ENCODE measurements at places on chromosomes 16 and 17.

DNA sequence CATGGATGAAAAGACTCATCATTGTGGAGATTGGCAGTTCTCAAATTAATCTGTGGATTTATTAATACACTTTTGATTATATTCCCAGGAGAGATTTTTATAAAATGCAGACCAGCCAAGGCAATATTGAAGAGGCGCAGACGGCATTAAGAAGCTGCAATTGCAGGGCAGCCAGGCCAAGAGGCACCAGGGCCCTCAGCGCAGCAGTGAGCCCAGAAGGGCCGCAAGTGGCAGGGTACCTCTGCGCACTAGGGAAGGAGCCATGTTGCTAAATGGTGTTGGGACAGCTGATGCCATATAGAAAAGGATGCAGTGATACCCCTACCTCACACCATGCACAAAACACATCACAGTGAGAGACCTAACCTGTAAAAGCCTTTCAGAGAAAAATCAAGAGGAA lies 36.6 kb upstream of the CHMP6 start:
- DNase-seq = no peak

- no peak for DNase-seq
Observed at GRCh38 chr17:40607641-40608040, 40.0 kb downstream of the SMARCE1 start.

DNA sequence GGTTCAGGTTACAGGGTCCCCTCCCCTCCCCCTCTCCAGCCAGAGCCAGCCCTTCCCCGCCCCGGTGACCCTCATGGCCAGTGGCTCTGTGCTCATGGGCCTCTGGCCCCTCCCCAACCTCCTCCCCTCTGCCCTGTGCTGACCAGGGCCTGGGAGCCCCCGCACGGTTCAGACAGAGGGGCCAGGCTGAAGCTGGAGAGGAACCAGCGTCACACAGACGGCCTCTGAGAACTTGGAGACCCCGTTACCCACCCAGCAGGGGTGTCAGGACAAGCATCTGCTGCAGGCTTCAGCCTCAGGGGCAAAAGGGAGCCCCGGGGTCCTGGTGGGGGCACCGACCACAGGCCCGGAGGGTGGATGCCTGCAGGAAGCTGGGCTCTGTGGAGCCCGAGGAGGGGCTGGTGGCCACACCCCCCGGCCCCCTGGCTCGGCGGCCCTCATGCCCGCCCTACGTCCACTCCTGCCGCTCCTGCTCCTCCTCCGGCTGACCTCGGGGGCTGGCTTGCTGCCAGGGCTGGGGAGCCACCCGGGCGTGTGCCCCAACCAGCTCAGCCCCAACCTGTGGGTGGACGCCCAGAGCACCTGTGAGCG lies at the start of gene WFIKKN1:
WFIKKN1 (plus strand) TSS at position 171 of the 591 bp plus-strand sequence; CDS start at position 440, 269 bp downstream.
- DNase-seq = no peak

DNA sequence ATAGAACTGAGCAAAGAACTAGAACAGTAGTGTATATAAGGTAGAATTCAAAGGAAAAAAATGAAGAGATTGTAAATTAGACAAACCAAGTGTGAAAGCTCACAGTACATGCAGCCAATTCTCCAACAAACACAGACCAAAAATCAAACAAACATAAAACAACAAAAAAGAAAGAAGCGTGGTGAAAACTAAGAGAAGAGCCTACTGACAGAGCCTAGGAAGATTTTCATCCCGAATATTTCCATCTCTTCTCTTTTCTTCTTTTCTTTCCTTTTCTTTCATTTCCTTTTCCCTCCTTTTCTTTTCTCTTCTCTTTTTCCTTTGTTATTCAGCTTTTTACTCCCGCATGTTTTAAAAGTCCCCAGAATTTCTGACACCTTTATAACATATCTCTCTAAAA lies 1103.6 kb downstream of the CDH8 start:
- DNase-seq = no peak

GRCh38 chr17:14760212-14760611 lies 459.3 kb downstream of the HS3ST3B1 start:
- no peak for DNase-seq

GRCh38 chr17:14297161-14297851 lies 3.6 kb upstream of the HS3ST3B1 start:
- no peak for DNase-seq

DNA sequence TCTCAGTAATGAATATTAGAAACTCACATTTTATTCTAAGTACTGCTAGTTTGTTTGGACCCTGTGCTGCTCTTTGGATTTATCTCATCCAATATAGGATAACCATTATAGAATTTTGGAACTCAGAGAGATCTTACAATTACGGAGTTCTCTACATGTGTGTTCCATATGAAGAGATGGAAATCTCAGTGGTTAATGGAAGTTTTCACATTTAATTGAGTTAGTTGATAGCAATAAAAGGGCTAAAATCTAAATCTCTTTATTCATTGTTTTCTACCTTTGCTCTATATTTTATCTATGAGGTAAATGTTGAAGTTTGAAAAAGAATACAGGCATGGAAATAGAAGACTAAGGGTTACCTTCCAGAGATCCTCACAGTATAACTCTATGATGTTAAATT lies 558.0 kb upstream of the KIF2B start:
- DNase-seq = no peak

- no peak for DNase-seq
Observed at GRCh38 chr17:80352216-80352895, 62.6 kb upstream of the ENDOV start.

DNA sequence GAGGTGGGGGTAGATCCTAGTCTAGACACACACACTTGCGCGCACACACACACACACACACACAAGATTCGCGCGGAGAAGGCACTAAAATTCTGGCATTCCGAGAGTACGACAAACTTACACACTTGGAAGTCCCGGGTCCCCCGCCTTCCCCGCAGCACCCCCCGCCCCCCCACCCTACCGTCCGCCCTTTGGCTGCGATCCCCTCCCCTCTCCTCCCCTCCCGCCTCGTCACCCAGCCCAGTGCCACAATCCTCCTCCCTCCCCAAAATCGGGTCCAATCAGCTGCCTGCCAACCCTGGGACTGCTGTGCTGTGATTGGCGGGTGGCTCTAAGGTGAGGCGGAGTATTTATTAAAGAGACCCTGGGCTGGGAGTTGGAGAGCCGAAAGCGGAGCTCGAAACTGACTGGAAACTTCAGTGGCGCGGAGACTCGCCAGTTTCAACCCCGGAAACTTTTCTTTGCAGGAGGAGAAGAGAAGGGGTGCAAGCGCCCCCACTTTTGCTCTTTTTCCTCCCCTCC lies at the start of gene SOX9:
SOX9 (plus strand) TSS at position 379 of the 522 bp plus-strand sequence. CDS start 372 bp downstream, outside the sequence.
- DNase-seq = no peak

DNA sequence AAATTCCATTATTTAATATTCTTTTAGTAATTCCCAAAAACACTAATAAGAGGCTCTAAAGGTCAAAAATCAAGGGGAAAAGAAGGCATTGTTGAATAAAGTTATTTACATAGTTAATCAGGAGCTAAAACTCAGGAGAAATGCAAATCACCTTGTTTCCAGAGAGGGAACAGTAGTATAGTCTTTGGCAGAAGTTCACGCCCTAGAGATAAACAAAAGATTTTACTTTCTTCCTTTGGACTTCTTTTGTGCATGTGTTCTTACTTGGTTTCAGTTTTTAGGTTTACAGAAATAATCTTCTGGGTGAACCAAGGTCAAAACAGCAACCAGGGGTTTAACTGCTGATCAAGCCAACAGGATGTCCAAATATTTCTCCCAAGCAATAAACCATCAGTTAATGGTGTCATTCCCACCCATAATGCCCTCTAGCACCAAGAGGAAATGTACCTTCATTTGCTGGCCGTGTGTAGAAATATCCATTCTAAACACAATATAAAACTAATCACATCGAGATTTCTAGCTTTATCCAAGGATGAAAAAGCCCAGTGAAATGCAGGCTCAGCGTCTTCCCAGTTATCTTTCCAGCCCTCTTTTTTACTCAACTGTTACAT lies 518.8 kb upstream of the SOX9 start:
- DNase-seq = no peak

DNA sequence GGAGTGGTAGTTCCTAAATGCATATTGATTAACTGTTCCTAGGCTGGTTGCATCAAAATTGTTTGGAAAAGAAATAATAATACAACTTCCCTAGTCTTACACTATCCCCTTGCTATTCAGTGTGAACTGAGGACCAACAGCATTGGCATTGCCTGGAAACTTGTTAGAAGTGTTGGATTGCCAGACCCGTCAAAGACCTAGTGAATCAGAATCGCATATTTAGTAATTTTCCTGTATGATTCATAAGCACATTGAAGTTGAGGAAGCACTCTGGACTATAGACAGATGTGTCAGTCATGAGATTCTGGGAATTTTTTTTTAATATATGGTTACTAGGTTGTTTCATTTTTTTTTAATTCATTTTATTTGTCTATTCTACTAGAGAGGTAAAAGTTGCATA lies 34.7 kb upstream of the KCNJ16 start:
- peak; percentile 73 for DNase-seq

- DNase-seq = no peak
Observed at GRCh38 chr16:46739934-46740333, 8.2 kb downstream of the MYLK3 start.

GRCh38 chr16:63684149-63685101 lies 1437.4 kb downstream of the CDH11 start:
- no peak for DNase-seq

DNA sequence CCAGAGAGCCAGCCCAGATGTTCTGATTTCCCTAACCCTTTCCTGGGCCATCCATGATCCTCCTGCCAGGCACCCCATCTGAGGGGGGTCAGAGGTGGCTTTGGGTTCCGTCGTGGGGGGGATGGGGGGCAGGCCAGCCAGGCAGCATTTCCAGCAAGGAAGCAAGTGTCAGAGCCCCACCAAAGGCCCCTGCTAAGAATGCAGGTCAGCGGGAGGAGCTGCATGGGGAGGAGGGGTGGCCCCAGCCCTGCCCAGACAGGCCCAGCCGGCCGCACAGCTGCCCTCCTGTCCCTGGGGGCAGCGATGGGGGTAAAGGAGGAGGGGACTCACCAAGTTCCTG lies 2.3 kb upstream of the SCRN2 start:
- DNase-seq = no peak

DNA sequence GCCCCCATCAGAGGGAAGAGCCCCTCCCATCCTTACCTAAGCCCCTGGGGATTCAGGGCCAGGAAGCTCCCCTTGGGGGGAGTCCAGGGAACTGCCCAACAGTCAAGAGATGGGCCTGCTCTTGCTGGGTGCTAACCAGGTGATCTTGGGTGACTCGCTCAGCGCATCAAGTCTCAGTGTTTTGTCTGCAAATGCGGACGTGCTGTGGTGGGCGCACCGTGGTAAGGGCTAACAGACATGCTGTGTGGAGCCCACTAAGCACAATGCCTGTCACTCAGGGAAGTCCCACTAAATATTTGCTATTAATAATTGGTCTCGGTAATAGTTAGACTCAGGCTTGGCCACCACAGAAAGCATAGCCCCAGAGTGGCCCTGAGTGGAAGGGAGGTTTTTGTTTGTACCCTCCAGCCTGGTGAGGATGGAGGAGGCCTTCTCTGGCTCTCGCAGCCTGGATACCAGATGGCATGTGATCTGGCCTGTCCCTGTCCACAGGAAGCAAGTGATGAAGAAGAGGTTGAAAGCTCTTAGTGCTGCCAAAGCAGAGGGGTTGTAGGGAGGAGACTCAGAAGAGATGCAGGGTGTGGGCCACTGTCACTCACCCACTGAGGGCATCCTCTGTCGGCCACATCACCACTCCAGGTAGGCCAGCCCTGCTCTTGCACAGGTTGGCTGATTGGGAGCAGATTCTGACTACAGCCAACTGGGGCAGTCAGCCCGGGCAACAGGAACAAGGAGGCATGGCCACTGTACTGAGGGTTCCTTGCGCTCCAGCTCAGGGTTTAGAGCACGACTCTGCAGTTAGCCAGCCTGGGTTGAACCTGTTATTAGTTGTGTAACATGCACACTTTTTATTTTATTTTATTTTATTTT lies 69.8 kb upstream of the KSR1 start:
- no peak for DNase-seq

- DNase-seq = no peak
Observed at GRCh38 chr17:54259476-54259875, 436.7 kb downstream of the KIF2B start.

DNA sequence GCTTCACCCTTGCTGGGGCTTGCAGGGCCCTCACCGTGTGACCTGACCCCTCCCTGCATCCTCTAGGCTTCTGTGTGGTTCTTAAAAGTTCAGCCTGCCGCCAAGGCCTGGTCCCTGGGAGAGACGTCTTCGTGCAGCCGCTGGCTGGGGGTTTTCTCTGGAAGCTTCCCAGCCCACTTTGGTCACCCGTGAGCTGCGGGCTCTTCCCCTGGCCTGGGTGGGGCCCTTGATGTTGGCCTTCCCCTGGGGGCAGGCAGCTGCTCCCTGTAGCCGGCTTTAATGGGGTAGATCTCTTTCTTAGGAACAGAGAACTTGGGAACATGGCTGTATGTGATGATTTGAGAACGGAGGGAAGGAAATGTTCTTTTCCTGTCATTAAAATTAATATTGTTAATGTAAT lies 32.7 kb downstream of the ZNF750 start:
- DNase-seq = no peak

GRCh38 chr17:40697297-40697696 lies 6.3 kb downstream of the KRT24 start:
- DNase-seq = no peak
